NCI-H2171 treated with DMSO at 0.1 percent for 48 hours (cell line): ENCODE measurements at places on chromosomes 12 and 14.

- peak; percentile 96 for DNase-seq
These were observed 86.7 kb downstream of the NCOR2 start for GRCh38 chr12:124480469-124481256.

DNA sequence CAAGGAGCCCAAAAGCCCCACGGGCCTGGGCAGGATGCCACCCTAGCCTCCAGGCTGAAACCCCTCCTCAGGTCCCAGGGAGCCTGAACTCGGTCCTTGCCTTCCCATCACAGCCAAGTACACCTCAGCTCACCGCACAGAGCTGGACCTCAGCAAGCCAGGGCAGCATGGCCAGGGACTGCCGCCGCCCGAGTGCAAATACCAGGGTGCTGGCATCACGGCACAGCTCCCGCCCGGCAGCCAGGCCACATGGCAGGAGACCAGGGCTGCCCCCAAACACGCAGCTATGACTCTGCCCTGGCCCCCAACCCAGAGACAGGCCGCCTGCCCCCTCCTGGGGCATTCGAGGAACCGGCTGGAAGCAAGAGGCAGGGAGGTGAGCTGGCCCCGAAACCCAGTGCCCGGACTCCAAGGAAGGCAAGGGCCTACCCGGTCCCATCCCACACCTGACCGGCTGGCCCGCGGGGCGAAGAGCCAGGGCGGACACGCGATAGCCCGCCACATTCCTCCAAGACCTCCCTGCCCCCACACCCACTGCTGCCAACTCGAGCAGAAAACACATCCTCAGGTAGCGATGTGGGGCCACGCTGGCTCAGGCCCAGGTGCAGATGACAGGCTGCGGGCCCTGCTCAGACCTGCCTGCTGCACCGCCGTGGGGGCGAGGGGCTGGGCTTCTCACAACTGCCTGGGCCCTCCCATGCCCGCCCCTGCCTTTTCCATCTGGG, 2.7 kb downstream of the JAG2 start:
- peak; percentile 84 for DNase-seq

- no peak for DNase-seq
These were observed 322.9 kb downstream of the KCNH5 start for GRCh38 chr14:62722406-62722805.

- peak; percentile 51 for DNase-seq
These were observed 15.2 kb upstream of the PEBP1 start for GRCh38 chr12:118120579-118121363.

- DNase-seq, result peak; percentile 82
These were observed 4.8 kb upstream of the ING4 start for GRCh38 chr12:6667559-6668210.

GRCh38 chr14:95386536-95387095, 66.9 kb upstream of the CLMN start:
- no peak for DNase-seq

GRCh38 chr14:85687456-85687855, 157.5 kb downstream of the FLRT2 start:
- no peak for DNase-seq

DNA sequence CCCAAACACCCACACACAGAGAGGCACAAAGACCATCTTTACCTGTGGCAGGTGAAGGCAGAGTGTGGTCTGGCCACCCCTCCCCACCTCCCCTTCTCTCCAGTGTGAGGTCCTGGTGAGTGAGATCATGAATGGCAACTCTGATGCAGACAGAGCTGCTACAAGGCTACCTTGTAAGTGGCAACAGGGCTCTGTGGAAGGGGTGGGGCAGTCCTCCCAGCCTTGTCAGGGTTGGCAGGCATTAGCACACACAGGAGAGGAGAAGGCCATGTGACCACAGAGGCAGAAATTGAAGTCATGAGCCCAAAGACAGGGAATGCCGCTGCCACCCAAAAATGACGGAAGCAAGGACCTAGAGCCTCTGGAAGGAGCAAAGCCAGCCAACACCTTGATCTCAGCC, 30.7 kb downstream of the VWF start:
- DNase-seq, result no peak
